CD8-positive, alpha-beta T cell (primary cell): ENCODE measurements at places on chromosomes 12 and 14.
A peak's percentile ranks its signal among the peaks of the same experiment; 100 is the strongest.

DNA sequence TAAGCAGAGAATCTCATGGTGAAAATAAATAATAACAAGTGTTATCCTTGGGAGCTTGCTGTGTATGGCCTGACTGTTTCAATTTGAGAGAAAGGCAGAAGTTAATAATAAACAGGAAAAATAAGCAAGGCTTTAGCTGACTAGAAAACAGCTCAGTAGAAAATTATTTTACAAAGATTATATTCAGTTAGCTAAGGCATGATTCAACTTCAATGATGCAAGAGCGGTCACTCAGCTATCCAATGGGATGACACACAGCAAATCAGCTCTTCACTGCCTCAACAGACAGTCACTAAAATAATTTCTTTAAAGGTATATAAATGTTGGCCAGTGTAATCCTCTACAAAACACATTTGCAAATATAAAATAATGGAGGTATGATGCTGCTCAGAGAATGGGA, 18.6 kb downstream of the GSTZ1 start:
- DNase-seq: no peak

GRCh38 chr14:91706996-91707395, 24.9 kb downstream of the CATSPERB start:
- DNase-seq: no peak

DNA sequence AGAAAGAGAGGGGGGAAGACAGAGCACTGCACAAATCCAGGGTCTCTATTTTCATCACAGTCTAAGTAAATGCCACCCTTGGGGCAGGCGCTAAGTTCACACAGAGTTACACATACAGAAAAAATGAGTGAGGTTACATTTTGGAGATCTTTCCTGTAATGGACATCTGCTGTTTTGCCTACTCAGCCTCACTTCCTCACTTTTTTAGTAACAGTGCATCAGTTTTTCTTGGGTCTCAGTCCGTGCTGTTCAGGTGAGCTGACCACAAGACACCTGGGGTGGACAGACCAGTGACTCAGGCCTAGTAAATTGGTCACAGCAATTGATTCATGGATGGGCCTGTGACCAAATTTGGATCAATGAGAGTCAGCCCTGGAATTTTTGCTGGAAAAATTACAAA, 33.6 kb upstream of the SLC5A8 start:
- no peak for DNase-seq

- no peak for DNase-seq
Measured at GRCh38 chr14:36915081-36915480, 253.4 kb downstream of the PAX9 start.

- no peak for DNase-seq
Measured at GRCh38 chr12:43284486-43285158, 267.4 kb downstream of the ADAMTS20 start.

- DNase-seq: no peak
Measured at GRCh38 chr12:44960423-44960822, 84.3 kb upstream of the NELL2 start.

DNA sequence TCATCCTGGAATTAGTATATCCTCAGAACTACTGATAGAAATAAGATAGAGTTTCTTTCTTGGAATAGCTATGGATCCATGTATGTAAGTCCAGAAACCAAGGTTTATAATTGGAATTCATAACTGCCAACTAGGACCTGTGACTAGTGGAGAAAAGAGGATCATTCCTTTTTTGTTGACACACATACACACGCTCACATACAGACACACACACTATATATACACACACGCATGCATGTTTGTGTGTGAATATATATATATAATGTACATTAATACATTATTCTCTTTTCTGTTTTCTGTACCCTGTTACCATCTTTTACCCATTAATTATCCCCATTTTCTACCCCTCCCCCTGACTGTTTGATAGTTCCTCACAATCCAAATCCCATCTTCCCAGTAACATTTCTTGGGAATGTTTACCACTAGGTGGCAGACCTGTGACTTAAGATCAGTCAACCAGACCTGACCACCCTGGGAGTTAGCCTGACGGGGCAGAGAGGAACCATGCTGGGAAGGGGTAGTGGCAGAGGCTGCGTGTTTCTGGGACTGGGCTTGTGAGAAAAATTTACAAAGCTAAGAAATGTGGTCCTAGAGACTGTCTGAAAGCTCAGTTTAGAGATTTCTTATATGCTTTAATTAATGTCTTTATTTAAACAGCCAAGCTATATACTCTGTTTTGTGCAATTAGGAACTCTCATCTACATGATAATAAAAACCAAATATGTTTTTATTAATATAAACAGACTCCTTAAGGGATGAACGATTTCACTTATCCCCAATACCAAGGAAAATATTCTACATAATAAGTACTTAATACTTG, 308.0 kb downstream of the PPFIA2 start:
- DNase-seq: no peak

GRCh38 chr12:108732489-108733229, 1.3 kb upstream of the CORO1C start:
- DNase-seq: no peak

GRCh38 chr14:67919259-67920032, 99.9 kb downstream of the RAD51B start:
- no peak for DNase-seq

DNA sequence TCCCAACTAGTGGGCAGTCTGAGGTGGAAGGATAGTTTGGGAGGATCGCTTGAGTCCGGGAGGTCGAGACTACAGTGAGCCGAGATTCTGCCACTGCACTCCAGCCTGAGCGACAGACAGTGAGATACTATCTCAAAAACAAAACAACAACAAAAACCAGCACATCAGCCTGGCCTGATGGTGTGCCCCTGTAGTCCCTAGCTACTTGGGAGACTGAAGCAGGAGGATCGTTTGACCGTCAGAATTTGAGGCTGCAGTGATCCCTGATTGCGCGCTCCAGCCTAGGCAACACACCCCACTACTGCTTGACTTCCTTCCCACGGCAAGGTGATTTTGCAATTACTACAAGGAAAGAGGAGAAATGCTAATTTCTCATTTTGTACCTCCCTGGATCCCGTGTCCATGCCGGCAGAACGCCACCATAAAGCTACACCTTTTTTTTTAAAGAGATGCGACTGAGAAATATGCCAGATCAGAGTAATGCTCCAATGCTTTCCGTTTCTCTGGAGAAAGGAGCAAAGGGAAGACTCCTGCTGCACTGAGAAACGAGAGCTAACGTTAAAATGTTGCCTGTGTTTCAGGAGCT, 672 bp upstream of the SCFD1 start:
- DNase-seq: peak; percentile 13

GRCh38 chr12:8742501-8742900, 44.7 kb downstream of the RIMKLB start:
- DNase-seq: no peak

DNA sequence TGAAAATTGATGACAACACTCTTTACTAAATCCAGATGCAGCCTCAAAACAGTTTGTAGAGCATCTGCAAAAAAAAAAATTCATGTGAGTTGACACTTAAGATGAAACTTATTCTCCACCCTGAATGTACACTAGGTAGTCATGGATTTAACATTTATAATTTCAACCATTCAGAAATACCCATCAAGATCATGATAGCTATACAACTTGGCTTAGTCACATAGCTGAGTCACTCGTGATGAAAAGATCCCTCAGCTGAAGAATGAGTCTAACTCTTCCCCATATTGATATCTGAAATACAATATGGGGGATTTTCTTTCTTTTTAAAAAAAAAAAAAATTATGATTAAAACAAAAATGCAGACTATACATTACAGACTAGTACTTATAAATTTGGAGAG, 104.8 kb upstream of the PLEKHG7 start:
- no peak for DNase-seq

- DNase-seq: no peak
Measured at GRCh38 chr14:104462651-104463630, 116.6 kb upstream of the C14orf180 start.

- no peak for DNase-seq
Measured at GRCh38 chr12:1927751-1928351, 9.4 kb upstream of the CACNA2D4 start.

GRCh38 chr14:20760950-20761349, 7.3 kb upstream of the EDDM3B start:
- DNase-seq: no peak
